ENCODE measurements at places on chromosomes 3 and 15. TPM values are rescaled to one million over a fixed set of nuclear protein-coding genes. Genes with fewer than 3 reads are reported as not detected.

Gene ANKRD34C
- total RNA-seq, result not detected

Gene MLH1
- total RNA-seq, result 46.1 TPM

Gene ROBO2
- total RNA-seq, result 0.66 TPM

Gene XCR1
- total RNA-seq, result not detected

Gene ADGRG7
- total RNA-seq, result not detected

Gene LRRC3B
- total RNA-seq, result not detected

Gene ZNF80
- total RNA-seq, result not detected

Gene KBTBD13
- not detected for total RNA-seq

Gene WDR93
- total RNA-seq, result 0.57 TPM

Gene GPR156
- 0.44 TPM for total RNA-seq

Gene FAM81A
- 0.22 TPM for total RNA-seq

Gene KIF15
- total RNA-seq, result not detected

Gene MUC4
- not detected for total RNA-seq

Gene CNTN4
- total RNA-seq, result 4.2 TPM

Gene LIPH
- 3.8 TPM for total RNA-seq

Gene PLA2G4D
- not detected for total RNA-seq

Gene CASR
- total RNA-seq, result under 0.01 TPM

Gene GPR15
- total RNA-seq, result not detected

Gene GOLGA6L7
- not detected for total RNA-seq

Gene GADL1
- total RNA-seq, result not detected

Gene SLCO3A1
- 12.1 TPM for total RNA-seq

Gene NOX5
- 0.33 TPM for total RNA-seq

Gene EFL1
- 17.0 TPM for total RNA-seq

Gene GOLGA6A
- not detected for total RNA-seq

Gene CHRM5
- not detected for total RNA-seq

Gene CCDC66
- total RNA-seq, result 28.6 TPM

Gene ANXA2
- total RNA-seq, result 1,364 TPM

Gene SH3GL3
- total RNA-seq, result not detected

Gene ERICH6
- total RNA-seq, result not detected

Gene GOLGA8S
- 0.34 TPM for total RNA-seq

Gene ASB14
- not detected for total RNA-seq

Gene SNRPN
- 42.0 TPM for total RNA-seq

Gene GUCA1C
- not detected for total RNA-seq

Gene PLCB2
- 69.7 TPM for total RNA-seq

Gene GATA2
- total RNA-seq, result 14.8 TPM

Gene KNG1
- total RNA-seq, result not detected

Gene CISH
- total RNA-seq, result 4.8 TPM

Gene SCG5
- total RNA-seq, result 2.9 TPM

Gene SLC30A4
- total RNA-seq, result 10.9 TPM

Gene DNAJA4
- 15.4 TPM for total RNA-seq

Gene A4GNT
- total RNA-seq, result not detected

Gene SLC22A14
- not detected for total RNA-seq

Gene GHSR
- not detected for total RNA-seq

Gene NAALADL2
- total RNA-seq, result 18.1 TPM

Gene PLA2G4B
- 5.3 TPM for total RNA-seq

Gene CCR2
- 1.8 TPM for total RNA-seq

Gene GNAT1
- not detected for total RNA-seq

Gene HHATL
- total RNA-seq, result not detected

Gene BCHE
- total RNA-seq, result 0.44 TPM

All from subcutaneous adipose tissue (tissue), 4 donors.